ENCODE measurements at places on chromosomes 6 and 20.

DNA sequence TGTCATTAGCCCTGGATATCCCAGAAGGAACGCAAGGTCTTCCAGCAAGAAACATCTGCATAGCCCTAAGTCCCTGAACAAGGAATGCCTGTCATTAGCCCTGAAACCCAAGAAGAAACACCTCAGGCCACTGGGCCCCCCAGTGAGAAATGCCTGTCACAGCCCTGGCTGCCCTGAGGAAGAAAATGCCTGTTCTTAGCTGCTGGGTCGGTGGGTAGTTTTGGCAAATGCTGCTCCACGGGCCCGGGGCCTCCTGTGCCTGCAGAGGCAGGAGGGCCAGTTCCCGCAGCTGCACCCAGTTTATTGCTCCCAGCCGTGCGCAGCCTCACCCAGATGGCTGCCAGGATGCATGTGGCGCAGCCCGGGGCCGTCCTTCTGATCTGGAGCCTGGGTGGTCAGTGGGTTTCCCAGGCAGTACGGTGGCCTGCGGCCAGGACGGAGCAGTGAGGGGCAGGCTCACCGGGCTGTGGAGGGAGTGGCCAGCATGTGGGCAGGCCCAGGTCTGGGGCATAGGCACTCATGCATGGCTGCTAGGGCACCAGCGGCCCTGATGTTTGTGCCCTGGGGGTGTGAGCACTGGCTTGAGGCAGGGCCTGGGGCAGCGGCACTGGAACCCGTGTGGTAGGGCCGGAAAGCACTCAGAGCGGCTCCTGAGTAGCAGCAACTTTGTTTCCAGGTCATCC, 219.0 kb downstream of the ERMARD start:
- DNase-seq = no peak

DNA sequence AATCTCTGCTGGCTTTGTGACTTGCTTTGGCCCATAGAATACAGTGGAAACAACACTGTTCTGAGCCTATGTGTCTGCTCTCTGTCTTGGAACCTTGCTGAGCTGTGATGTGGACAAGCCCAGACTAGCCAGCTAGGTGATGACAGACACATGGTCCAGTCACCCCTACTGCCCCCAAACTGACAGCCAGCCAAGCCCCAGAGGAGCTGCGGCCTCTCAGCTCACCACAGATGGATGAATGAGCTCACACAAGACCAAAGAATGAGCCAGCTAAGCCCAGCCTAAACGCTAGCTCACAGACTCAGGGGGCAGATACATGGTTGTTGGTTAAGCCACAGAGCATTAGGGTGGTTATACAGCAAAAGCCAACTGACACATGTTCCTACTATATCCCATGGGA, 4.1 kb downstream of the AARS2 start:
- peak; percentile 3 for DNase-seq

- peak; percentile 29 for DNase-seq
Observed at GRCh38 chr6:84926189-84927155, 162.1 kb upstream of the TBX18 start.

GRCh38 chr6:109052018-109052651, 42.5 kb downstream of the SESN1 start:
- no peak for DNase-seq

DNA sequence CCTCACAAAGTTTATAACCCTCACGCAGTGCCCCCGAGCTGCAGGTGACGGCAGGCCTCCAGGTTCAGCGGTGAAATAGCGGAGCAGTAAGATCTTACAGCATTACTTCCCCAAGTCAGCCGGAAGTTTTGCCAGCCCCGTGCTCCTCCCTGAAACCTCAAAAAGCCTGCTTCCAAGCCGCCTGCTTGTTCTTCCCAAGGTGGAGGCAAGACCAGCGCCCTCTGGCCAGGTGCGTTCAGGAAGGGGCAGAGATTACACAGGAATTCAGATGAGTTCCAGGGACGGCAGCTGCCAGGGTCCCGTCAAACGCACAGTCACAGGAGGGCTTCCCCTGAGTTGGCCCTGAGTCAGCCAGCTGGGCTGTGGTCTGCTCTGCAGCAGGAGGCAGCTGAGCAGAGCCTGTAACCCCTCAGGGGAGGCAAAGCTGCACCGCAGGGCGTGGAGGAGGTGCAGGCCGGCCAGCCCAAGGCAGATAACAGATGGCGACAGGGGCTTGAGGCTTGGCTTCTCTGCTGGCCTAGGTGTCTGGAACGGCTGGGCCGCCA, 124.1 kb upstream of the RPS6KA2 start:
- no peak for DNase-seq

DNA sequence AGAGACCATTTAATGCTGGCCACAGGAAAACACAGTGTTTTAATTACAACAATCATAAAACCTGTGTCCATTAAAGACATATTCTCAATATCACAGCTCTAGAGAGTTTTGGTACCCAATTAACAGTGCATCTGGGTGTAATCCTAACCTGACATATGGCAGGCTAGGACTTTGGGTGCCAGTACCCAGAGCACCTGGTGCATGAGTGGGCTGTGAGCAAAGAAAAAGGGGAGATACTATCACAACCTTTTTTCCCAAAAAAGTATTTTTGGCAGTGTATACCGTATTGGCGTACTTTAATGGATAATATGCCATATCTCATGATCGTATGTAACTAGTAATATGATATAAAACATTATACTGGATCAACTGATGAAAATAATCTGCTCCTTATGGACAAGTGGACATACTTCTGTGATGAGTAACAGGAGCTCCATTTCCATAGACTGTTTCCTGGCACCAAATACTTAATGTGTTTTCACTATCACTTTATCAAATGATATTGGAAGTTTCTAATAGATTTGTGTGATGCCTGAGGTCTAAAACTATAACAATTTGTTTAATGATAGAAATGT, 91.7 kb downstream of the COL19A1 start:
- DNase-seq = no peak

DNA sequence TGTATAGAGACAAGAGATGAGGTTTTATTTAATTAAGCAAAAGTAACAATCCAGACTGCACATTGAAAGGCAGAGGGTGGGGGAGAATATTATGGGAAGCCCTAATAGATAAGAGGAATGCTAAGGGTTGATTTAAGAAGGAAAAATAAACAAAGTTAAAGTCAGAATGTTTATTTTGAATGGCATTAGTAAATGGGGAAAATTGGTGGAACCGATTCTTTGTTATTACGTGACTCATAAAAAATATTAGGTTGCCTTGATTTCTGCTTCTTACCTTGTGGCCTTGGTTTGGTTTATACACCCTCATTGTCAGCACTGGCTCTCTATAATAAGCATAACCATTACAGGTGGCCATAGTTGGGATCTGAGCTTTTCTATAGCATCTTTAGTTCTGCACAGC, 674.8 kb upstream of the CITED2 start:
- DNase-seq = no peak

DNA sequence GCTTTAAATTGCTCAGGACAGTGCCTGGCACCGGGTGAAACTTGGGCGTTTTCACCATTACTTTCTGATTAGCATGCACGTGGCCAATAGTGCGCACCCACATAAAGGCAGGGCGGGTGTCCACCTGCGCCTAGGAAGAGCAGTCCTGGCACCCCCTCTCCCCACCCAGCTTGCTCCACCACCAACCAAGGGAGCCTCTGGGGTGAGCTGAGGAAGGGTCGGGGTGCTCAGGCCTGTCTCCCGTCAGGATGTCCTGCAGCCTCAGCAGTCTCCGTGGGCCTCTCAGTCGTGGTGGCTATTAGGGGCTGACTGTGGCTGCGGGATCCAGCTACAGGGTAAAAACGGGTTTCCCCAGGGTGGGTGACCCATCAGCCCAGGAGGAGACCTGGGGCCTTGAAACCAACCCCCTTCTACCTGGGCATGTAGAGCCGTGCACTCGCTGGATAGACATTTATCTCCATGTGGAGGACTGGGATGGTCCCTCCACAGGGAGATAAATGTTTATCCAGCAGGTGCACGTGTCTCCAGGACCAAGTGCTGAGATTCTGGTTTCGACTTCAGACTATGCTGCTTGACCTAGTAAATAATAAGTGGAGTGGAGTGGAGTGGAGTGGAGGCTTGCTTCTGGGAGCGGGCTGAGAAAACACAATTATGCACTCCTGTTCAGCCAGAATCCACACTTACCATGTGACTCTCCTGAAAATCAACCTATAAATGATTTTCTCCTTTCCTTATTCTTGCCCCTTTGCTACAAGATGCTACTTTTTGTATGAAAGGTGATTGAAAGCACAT, 91.1 kb downstream of the ZDHHC14 start:
- DNase-seq = no peak

- peak; percentile 96 for DNase-seq
Observed at GRCh38 chr6:71333697-71334096, 45.1 kb downstream of the OGFRL1 start.

DNA sequence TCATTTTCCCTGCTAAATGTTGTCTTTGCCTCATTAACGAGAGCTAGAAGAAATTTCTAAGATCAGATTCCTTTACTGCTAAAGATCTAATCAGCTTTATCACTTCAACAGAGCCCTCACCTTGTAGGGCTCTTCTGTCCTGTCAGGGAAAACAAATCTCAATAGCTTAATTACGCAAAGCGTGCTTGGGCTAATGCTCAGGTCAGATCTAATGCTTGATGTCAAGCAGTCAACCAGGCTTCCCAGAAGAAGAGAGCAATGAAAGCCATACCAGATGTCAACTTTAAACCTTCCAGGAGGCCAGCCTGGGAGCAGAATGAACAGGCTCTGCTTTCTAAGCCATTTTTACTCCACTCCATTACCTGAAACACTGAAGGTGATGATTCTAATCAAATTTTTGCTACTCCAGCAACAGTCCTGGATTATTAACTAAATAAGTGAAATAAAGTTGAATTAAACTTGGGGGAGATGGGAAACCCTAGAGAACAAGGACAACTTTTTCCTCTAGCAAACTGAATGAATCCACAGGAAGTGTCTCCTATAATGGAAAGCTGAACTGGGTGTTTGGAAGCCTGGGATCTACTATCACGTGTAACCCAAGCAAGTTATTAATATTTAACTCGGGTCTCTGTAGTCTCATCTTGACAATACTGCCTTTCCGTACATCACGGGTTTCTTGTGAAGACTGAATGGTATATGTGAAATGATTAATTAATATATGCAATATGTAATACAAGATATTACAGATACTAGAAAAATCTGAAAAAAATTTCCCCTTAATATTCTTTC, 273.7 kb downstream of the PTPRK start:
- peak; percentile 6 for DNase-seq
